ENCODE measurements at places on chromosomes 12 and 14. TPM values are rescaled to one million over a fixed set of nuclear protein-coding genes. Genes with fewer than 3 reads are reported as not detected.

DNA sequence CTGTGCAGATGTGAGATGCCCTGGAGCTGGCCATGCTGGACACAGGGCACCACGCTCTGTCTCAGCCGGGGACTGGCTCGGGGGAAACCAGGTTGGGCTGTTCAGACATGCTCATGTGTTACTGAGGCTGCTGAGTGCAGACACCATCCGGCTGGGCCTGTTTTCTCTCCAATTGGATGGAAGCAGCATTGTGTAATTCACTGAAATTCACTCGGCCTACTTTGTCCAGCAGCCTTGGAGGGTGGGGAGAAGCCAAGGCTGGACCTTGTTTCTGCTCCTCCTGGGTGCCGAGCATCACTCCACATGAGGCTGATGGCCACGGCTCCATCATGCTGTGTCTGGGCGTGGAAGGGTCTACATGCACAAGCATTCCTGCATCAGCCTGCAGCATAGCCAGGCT is 130.7 kb downstream of the SMOC1 start:
- DNase-seq = no peak
- no peaks in the 10 kb centered on the region for H3K27me3 ChIP-seq
- H3K27ac ChIP-seq = no peak overlapping the region
- no peaks in the 10 kb centered on the region for H3K36me3 ChIP-seq

DNA sequence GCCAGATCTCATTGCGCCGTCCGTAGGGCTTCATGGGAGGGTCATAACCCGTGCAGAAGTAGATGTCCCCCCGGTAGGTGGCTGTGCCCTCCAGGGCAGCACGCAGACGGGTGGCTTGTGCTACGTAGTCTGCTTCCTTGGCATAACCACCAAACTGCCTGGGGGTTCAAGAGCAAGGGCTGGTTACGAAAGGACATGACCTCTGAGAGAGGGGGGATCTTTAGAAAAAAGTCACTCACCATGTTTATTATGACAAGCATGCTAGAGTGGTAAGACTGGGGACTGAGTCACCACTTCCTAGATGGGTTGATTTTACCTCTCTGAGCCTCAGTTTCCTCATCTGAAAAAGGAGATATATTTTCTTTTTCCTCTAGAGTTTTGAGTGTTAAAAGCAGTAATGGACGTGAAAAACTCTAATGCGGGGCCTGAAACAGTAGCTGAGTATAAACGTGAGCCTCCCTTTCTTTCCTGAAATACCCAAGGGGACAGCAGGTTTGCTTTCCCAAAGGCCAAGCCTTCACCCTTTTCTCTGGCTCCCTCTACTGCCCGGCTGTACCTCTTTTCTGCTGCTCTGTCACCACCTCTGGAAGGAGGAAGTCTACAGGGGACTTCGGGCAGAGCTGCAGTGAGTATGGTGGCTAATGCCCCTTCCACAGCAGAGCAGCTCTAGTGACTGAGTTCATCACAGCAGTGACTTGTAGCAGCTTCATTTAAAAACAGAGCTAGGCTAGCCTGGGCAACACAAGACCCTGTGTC is 23.5 kb upstream of the GPRC5D start:
- no peaks in the 10 kb centered on the region for H3K27me3 ChIP-seq
- H3K27ac ChIP-seq = no peak overlapping the region
- peak; percentile 88 for DNase-seq
- H3K4me1 ChIP-seq = no peaks in the 10 kb centered on the region
- peaks cover 21% of the 10 kb centered on the region for H3K36me3 ChIP-seq

- no peak overlapping the region for H3K4me3 ChIP-seq
- peaks cover 88% of the 10 kb centered on the region for H3K36me3 ChIP-seq
- no peaks in the 10 kb centered on the region for H3K27me3 ChIP-seq
- DNase-seq = peak; percentile 84
- H3K4me1 ChIP-seq = no peaks in the 10 kb centered on the region
These were observed 20.2 kb downstream of the P2RX2 start for GRCh38 chr12:132638541-132639408.

DNA sequence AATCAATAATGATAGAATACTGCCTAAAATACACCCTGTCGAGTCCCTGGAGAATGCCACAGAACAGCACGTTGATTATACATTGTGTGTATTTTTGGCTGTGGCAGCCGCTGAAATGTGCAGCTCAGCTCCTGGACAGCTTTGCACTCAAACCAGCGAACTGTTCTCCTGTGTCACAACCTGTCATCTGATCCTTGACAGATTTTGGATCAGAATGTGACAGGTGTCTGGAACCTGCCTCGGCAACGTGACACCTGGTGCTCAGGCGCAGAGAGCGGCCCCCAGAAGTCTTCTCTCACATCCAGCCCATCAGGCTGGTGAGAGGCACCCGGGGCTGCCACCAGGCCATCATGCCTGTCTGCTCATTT is 19.3 kb downstream of the MVK start:
- H3K4me3 ChIP-seq = no peak overlapping the region
- no peaks in the 10 kb centered on the region for H3K4me1 ChIP-seq
- H3K36me3 ChIP-seq = peaks cover 13% of the 10 kb centered on the region
- no peak for DNase-seq
- H3K27ac ChIP-seq = no peak overlapping the region

GRCh38 chr12:30753751-30754382 is 884 bp downstream of the CAPRIN2 start:
- H3K36me3 ChIP-seq = peaks cover 15% of the 10 kb centered on the region
- H3K4me3 ChIP-seq = peak overlapping the region; percentile 92
- no peak for DNase-seq
- no peak overlapping the region for H3K27ac ChIP-seq

DNA sequence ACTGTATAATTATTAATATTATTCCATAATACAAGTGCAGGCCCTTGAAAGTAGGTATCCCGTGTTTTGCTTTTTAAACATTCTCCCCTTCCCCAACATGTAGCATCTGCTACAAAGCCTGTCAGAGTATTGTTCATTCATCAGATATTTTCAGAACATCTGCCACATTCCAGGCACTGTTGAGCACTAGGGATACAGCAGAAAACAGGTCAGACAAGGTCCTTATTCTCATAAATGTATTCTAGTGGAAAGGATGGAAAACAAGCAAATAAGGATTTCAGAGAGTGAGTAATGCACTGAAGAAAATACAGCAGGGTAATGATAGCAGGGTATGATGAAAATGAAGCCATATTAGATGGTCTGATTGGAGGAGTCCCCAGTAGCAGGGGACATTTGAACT is 3.8 kb downstream of the ERP29 start:
- no peak overlapping the region for H3K27ac ChIP-seq
- H3K4me1 ChIP-seq = no peaks in the 10 kb centered on the region
- no peaks in the 10 kb centered on the region for H3K27me3 ChIP-seq
- no peak overlapping the region for H3K4me3 ChIP-seq
- H3K36me3 ChIP-seq = peaks cover 72% of the 10 kb centered on the region

GRCh38 chr14:68968051-68968450 is 11.1 kb downstream of the ACTN1 start:
- DNase-seq = peak; percentile 38
- H3K27ac ChIP-seq = no peak overlapping the region
- peaks cover 92% of the 10 kb centered on the region for H3K36me3 ChIP-seq
- H3K4me1 ChIP-seq = peaks cover 20% of the 10 kb centered on the region
- no peak overlapping the region for H3K4me3 ChIP-seq
- H3K27me3 ChIP-seq = no peaks in the 10 kb centered on the region

DNA sequence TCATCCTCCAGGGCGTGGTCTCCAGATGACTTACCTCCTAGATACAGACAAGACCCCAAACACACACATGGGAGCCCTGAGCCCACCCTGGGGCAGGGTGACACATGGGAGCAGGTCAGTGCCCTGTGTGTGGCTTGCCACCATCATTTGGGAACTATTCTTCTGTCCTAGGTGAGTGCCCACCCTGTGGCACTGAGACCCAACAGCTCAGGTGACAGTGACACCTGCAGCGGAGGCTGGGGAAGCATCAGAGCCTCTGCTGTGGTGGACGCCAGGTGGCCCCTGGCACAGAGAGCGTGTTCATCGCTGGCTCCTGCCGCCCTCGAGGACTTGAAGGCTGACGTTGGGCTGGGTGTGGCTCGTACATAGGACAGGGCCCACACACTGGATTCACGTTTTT is 23.0 kb downstream of the SFSWAP start:
- H3K27ac ChIP-seq = no peak overlapping the region
- H3K4me1 ChIP-seq = peaks cover 4% of the 10 kb centered on the region
- H3K36me3 ChIP-seq = peaks cover 90% of the 10 kb centered on the region
- no peaks in the 10 kb centered on the region for H3K27me3 ChIP-seq

- no peak for DNase-seq
- peak overlapping the region; percentile 92 for H3K4me3 ChIP-seq
- H3K27ac ChIP-seq = no peak overlapping the region
- no peaks in the 10 kb centered on the region for H3K36me3 ChIP-seq
- peaks cover 12% of the 10 kb centered on the region for H3K27me3 ChIP-seq
- H3K4me1 ChIP-seq = peaks cover 17% of the 10 kb centered on the region
These were observed 568 bp upstream of the BCL11B start for GRCh38 chr14:99272632-99272898.

GRCh38 chr12:57389033-57389432 is 41.8 kb downstream of the R3HDM2 start:
- H3K36me3 ChIP-seq = peaks cover 18% of the 10 kb centered on the region
- no peak overlapping the region for H3K27ac ChIP-seq
- peaks cover 13% of the 10 kb centered on the region for H3K4me1 ChIP-seq
- peak overlapping the region; percentile 13 for H3K4me3 ChIP-seq
- H3K27me3 ChIP-seq = no peaks in the 10 kb centered on the region

- no peak for DNase-seq
- no peak overlapping the region for H3K4me3 ChIP-seq
- no peaks in the 10 kb centered on the region for H3K36me3 ChIP-seq
- H3K27ac ChIP-seq = no peak overlapping the region
- no peaks in the 10 kb centered on the region for H3K27me3 ChIP-seq
These were observed 52.3 kb downstream of the KCNC2 start for GRCh38 chr12:75157385-75157784.

- H3K4me3 ChIP-seq = no peak overlapping the region
- peaks cover 20% of the 10 kb centered on the region for H3K36me3 ChIP-seq
- no peaks in the 10 kb centered on the region for H3K4me1 ChIP-seq
- H3K27me3 ChIP-seq = no peaks in the 10 kb centered on the region
- no peak for DNase-seq
These were observed 6.9 kb upstream of the SYCP3 start for GRCh38 chr12:101746196-101746595.

The SYCP3 gene
- 0.09 TPM for total RNA-seq

The CIROP gene
- 0.64 TPM for total RNA-seq

The GPR137C gene
- total RNA-seq = 7.9 TPM

The TXNDC16 gene
- 17.5 TPM for total RNA-seq

The PZP gene
- 0.20 TPM for total RNA-seq

Data from endodermal cell (in vitro differentiated cells).